ENCODE measurements at places on chromosomes 1 and 21.

GRCh38 chr1:108663074-108663473 is 2.2 kb upstream of the HENMT1 start:
- DNase-seq, result no peak

DNA sequence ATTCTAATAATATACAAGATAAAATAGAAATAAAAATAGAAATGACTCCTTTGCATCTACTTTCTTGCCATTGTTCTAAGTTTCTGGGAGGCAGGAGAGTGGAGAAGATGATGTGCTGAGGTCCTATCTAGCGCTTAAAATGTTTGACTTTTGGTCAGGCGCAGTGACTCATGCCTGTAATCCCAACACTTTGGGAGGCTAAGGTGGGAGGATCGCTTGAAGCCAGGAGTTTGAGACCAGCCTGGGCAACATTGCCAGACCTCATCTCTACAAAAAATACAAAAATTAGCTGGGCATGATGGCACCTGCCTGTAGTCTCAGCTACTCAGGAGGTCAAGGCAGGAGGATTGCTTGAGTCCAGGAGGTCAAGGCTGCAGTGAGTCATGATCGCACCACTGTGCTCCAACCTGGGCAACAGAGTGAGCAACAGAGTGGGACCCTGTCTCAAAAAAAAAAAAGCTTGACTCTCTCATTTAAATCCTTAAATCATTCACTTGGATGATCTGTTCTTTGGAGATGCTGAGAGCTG is 24.2 kb upstream of the SLC45A1 start:
- no peak for DNase-seq

- no peak for DNase-seq
These were observed 73.8 kb downstream of the AK4 start for GRCh38 chr1:65221638-65222339.

- peak; percentile 29 for DNase-seq
These were observed 32.9 kb upstream of the UTS2 start for GRCh38 chr1:7885513-7886404.

DNA sequence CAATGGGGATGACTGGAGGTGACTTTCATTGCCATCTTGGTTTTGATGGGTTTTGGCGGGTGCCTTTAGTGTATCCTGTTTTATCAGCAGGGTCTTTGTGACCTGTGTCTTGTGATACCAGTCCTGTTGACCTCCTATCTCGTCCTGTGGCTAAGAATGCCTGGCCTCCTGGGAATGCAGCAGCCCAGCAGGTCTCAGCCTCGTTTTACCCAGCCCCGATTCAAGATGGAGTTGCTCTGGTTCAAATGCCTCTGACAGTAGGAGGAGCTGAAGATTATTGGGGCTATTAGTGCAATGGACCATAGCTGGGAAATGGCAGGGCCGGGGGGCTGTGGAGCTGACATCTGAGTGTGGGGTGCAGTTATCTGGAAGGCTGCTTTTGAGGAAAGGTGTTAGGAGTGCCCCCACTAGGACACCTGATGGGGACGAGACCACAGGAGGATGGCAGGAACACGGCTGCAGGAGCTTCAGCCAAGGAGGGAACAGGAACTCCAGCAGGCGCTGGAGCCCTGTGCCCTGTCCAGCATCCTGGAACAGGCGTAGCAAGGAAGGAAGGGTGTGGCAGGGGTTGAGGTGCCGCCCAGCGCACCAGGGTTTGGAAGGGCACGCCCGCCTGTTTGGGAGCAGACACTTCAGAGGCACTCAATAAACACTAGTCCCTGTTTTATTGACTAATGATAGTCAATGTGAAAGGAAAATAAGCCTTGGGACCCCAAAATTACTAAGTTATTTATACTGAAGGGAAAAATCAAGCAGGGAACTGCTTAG is 15.3 kb upstream of the AGPAT3 start:
- no peak for DNase-seq

GRCh38 chr1:41048540-41048939 is 27.0 kb upstream of the SLFNL1 start:
- DNase-seq, result no peak

DNA sequence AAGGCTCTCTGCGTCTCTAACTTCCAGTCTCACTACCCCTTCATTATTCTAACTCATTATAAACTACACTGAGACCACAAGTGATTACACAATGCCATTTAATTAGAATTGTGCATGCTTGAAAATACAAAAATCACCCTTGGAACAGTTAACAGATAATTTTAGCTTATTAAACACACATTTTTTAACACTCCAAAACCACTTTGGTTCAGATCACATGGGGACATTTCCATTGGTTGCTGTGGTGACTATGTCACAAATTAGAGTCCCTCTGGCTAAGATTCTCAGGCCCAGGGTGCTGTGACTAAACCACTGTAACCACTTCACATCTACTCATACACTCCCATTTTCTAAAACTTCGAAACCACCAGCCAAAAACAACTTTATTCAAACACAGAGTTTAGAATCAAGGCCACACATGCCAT is 43.0 kb downstream of the JAK1 start:
- peak; percentile 70 for DNase-seq

GRCh38 chr1:100791586-100791985 is 72.0 kb downstream of the VCAM1 start:
- no peak for DNase-seq

- no peak for DNase-seq
These were observed 5.3 kb downstream of the EDN2 start for GRCh38 chr1:41479000-41479807.

GRCh38 chr1:15405106-15405850 is 4.4 kb upstream of the EFHD2 start:
- no peak for DNase-seq

GRCh38 chr21:32281531-32281930 is 2.7 kb upstream of the MIS18A start:
- no peak for DNase-seq

DNA sequence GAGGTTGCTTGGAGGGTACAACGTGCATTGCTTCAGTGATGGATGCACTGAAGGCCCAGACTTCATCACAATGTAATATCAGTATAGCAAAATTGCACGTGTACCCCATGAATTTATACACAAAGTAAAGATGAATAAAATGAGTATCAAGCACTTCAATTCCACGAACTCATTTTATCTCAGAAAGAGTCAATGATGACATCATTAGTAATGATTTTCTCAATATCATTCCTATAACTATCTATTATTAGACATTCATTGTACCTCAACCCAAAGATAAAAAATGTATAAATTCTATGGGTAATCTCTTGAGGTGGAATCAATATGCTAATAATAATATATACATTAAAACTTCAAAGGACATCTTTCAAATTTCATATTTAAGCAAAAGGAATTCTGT is 208.4 kb downstream of the COL11A1 start:
- no peak for DNase-seq

DNA sequence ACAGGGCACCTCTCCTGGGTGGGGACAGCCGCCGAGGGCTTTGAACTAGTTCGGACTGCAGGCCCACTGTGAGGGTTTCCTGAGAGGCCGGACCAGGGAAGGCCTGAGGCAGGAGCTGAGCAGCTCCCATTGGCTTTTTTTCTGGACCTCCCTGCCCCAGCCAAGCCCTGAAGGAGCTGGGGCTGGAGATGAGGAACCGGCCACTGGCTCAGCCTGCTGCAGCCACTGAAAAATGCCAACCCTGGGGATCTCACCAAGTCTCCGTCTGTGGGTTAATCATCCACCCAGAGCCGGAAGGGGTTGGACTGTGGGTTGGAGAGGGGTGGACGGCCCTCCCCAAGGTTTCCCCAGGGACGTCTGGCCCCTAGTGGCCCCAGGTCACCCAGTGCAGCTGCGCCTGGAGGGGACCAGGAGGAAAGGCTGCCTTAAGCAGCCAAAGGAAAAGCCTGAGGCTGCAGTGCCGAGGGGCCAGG is 2.5 kb downstream of the VWA1 start:
- DNase-seq, result no peak

DNA sequence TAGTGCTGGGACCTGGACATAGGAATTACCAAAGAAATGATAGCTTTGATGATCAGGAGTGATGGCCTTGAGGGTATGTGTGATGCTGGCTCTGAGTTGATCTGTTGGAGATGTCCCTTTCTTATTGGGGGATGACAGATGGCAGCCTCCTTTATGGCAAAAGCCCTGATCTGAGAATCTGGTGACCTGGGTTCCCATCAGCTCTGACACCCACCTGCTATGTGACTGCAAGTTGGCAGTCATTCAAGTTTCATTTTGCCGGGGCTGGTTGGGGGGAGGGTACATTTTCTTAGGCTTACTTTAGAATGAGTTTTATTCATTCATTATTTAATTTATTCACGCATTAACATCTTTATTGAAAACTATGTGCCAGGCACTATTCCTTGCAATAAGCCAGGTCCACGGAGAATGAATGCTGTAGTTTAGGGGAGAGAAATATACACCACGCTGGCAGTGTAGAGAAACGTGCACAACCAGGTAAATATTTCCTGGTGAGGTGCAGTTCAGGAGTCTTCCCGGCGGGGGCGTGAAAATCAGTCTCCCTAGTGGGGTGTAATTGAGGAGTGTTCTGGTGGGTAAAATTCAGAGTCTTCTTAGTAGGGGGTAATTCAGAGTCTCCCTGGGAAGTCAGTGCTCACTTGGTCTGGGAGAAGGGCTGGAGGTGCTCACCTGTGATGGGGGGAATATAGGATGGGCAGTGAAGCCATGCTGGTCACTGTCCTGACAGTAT is 401.3 kb downstream of the CAMTA1 start:
- DNase-seq, result no peak

- DNase-seq, result no peak
These were observed 511 bp downstream of the ZNF683 start for GRCh38 chr1:26372039-26372438.

DNA sequence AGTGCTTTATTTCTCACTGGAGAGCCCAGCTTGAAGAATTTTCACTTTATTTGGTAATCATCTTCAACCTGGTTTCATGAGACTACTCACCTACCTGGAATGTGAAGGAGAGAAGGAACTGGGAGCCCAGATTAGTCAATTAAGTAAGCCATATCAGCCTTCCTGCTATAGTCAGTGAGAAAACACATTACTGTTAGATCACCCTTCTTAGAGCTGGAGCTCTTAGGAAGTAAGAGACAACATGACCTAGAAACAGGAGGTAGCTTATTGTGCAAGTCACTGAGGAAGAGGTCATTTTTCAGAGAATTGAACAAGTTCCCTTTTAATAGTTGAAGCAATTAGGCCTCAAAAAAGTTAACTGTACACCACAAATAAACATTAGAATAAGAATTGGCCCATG is 49.2 kb upstream of the TEKT2 start:
- DNase-seq, result no peak

DNA sequence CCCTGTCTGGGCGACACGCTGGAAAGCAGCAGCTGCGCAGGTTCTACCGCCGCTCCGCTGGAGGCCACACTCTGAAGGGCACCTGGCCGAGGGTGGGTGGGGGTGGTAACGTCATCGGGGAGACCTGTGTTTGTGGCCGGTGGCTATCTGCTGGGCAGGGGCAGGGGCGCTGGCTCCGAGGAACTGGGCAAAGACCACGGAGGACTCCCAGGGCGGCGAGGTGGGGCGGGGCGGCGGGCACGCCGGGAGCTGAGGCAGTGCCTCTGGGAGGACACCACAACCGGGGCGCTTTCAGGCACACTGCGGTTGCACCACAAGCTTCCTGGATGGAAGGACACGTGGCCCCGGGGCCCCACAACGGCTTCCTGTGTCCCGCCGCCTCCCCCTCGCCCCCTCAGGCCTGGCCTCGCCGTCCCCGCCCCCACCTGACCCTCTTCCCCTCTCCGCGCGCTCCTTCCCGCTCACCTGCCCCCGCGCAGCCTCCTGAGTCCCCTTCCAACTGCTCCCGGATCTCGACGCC is 3.3 kb upstream of the DENND2D start:
- DNase-seq, result peak; percentile 91

DNA sequence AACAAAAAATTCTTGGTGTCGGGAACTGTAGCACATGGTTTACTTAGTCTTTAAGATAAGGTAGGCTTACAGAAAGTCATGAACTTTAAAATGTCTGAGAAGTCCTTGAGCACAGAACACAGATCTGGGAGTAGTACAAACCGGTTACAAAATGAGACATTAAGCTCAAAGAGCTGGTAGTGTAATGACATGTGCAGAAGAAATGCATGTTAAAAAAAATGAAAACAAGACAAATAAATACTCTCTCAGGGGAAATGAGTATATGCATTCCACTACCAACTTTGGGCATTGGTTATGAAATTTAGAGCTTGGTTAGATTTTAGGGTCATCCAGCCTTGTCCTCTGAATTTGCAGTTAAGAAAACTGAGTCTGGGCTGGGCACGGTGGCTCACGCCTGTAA is 91.5 kb upstream of the F3 start:
- no peak for DNase-seq

GRCh38 chr1:220810963-220811362 is 24.2 kb downstream of the MTARC1 start:
- no peak for DNase-seq

DNA sequence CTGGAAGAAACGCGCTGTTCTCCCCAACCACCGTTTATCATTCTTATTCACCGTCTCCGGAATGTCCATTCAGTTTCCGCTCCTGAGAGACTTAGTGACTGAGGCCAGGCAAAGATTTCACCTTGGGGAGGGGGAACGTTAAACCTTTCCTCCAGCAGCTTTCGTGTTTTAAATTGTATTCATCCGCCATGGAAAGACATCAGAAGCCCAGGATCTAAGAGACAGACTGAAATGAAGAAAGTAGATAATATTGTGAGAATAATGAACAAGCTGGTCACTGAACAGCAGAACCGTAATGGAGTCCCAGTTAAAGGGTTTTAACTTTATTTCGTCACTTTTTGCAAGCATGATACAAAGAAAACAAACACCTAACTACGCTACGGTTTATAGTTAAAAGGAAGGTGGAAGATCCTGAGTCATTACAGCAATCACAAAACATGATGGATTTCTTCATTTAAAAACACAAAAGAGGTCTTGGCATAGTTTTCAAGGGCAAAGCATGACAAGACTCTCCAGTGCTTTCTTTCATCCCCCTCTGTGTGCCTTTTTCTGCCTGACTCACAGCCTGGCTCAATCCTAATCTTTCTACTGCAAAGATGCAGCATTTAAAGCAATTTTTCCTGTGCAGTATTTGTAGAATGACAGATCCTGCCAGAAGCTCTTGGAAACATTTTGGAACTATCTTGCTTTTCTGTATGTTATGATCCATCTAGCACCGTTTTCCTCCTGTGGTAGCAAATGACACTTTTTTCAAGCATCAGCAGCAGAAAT is 722 bp upstream of the SLC19A2 start:
- no peak for DNase-seq

DNA sequence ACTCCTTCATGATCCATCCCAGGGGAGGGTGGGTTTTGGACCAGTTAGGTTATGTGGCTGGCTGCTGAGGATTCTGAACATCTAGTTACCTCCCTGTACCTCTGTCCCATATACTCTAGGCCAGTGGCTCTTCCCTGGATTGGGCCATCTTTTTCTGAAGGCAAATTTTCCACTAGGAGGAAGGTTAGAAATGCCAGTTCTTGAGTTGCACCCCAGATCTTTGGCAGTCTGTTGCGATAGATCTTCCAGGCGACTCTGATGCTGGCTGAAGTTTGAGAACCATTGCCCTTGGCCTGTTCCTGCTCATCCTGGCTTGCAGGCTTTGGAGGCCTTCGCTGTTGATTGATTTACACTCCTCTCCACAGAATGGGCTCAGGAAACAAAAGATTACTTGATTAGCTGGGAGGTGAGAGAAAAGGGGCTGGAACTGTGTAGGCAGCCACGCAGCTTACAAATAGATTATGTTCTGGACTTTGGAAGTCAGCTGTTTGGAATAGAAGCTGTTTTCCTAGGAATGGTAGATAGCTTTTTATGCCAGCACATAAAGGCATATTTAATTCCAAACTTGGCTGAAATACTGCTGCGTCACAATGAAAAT is 110.1 kb downstream of the MRPS6 start:
- DNase-seq, result no peak
